ENCODE measurements at places on chromosomes 6 and 20.

- no peak for DNase-seq
These were observed 16.3 kb downstream of the TXLNB start for GRCh38 chr6:139275279-139276055.

DNA sequence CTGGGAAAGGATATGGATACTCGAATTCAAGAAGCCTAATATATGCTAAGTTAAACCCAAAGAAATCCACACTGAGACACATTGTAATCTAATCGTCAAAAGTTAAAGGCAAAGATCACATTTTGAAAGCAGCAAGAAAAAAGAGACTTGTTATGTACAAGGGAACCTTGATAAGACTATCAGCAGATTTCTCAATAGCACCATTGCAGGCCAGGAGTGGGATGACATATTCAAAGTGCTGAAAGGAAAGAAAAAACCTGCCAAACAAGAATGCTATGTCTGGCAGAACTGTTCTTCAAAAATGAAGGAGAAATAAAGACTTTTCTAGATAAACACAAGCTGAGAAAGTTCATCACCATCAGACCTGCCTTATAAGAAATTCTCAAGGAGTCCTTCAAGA is 75.2 kb downstream of the COL21A1 start:
- DNase-seq, result no peak

GRCh38 chr6:81561071-81561564 is 191.4 kb downstream of the TENT5A start:
- DNase-seq, result no peak

DNA sequence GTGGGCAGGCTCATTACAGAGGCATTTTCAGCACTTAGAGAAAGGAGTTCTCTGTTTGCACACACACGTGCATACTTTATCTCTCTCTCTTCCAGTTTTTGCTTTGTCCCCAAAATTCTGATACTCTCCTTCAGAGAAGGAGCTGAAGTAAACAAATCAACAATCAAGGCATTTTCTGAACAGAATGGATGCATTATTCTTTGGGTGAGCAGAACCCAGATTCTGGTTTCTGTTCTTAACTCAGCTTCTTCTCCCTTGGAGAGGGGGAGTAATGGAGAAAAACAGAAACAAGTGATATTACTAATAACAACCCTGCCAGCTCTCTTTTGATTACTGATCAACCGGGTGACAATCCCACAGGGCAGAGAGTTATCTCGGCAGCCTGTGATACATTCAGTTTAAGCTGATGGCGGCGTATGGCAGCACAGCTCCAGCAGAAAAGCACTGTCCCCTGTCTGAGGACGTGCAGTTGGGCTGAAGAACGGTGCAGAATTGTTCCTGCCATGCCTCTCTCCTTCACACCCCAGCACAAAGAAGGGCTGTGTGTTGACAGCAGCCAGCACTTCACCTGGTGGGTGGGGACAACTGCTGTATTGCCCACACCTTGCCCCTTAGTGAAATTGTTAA is 47.3 kb upstream of the SASH1 start:
- DNase-seq, result no peak

DNA sequence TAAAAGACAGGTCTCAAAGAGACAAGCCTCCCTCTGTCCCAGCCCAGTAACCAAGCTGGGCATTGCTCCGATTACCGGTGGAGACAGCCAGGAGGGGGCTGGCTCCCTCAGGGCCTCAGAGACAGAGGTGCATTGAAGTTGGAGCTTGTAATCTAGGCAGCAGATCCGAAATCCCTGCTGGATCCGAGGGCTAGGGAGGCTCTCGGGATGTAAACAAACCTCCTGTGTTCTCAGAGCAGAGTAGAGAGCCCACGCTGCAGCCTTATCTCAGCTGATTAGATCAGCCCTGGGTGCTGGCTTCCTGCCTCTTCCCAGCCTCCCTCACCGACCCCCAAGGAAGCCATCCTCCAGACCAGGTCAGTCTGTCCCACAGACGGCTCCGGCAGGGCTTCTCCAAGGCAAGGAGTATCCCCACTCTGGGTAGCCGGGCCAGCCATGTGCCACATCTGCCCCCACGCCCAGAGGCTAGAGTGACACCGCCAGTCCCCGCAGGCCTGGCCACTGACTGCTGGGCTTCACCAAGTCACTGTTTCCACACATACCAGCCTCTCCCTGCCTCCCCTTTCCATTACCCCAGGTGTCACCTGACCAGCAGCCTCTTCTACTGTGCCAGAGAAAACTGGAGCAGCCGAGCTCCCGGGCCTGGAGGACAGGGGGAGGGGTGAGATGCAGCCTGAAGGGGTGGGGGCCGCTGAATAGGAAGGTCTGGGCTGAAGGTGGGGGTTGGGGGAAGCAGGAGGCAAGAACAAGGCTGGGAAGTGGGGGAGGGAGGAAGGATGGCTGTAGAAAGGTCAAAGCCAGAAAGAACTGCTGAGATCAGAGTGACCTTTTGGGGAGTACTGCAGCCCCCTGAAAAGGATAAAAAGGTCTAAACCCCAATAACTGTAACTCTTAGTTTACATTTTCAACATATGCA is 6.0 kb downstream of the SDC4 start:
- DNase-seq, result no peak

DNA sequence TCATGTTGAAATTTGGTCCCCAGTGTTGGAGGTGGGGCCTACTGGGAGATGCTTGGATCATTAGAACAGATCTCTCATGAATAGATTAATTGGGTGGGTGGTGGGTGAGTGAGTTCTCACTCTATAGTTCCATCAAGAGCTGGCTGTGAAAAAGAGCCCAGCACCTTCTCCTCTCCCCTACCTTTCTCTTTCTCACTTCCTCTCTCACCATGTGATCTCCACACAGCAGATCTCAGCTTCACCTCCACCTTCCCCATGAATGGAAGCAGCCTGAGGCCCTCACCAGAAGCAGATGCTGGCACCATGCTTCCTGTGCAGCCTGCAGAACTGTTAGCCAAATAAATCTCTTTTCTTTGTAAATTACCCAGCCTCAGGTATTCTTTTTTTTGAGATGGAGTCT is 12.9 kb upstream of the GMNN start:
- DNase-seq, result no peak

- DNase-seq, result no peak
These were observed 42.3 kb downstream of the UNC5CL start for GRCh38 chr6:40996591-40997233.

GRCh38 chr6:79215213-79215824 is 19.2 kb downstream of the HMGN3 start:
- DNase-seq, result no peak

DNA sequence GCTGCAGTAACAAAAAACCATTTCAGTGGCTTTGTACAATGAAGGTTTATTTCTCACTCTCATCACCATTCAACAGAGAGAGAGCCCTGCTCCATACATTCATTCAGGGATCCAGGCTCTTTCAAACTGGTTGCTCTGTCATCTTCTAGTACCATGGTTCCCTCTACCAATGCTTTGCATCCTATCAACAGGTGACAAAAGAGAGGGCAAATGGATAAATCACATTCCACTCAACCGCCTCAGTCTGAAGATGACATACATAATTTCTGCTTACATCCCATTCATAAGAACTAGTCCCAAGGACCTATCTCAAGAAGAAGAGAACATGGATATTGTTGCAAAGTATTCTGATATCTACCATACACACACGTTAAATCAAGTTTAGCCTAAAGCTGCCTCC is 51.6 kb downstream of the IYD start:
- DNase-seq, result no peak

DNA sequence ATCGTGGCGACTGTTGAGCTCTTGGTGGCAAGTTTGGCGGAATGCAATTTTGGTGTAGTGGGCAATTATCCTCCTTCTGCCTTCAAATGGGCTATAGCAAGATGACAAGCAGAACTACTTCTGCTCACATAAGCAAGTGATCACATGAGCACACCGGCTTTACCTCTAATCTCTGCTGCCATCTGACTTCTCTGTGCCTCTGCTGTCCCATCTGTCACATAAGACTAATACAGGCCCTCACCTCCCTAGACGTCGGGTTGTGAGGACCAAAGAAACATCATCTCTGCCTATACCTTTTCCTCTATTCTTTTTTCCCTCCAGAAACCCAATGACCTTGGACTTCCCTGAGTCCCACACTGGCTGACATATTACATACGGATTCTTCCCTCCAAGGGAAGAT is 13.3 kb upstream of the WTAP start:
- DNase-seq, result no peak

GRCh38 chr20:52975803-52976531 is 3.8 kb downstream of the TSHZ2 start:
- no peak for DNase-seq

- peak; percentile 85 for DNase-seq
These were observed 34.4 kb upstream of the FNDC1 start for GRCh38 chr6:159134701-159135364.

- no peak for DNase-seq
These were observed 448.2 kb downstream of the QKI start for GRCh38 chr6:163862701-163863100.

GRCh38 chr6:111494951-111495635 is 12.1 kb upstream of the REV3L start:
- DNase-seq, result no peak

DNA sequence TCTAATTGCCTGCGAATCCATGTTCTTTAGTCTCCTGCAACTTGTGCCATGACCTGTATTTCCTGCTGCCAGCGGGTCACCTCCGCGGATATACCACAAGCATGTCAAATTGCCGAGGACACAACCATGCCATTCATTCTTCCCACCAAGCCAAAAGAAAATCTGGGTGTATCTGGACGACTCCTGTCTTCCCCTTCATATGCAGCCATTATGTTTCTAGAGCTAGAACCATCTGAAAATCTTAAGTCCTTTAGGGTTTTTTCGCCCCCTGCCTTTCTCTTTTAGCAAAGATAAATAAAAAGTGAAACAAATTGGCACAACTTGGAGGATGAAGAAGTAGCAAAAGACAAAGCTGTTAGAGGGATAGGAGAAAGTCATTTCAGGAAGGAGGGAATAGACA is 242.6 kb downstream of the ARID1B start:
- DNase-seq, result no peak

- peak; percentile 31 for DNase-seq
These were observed 21.1 kb downstream of the RAET1L start for GRCh38 chr6:150004101-150004782.

- no peak for DNase-seq
These were observed 4.9 kb downstream of the BMP6 start for GRCh38 chr6:7730784-7731227.

DNA sequence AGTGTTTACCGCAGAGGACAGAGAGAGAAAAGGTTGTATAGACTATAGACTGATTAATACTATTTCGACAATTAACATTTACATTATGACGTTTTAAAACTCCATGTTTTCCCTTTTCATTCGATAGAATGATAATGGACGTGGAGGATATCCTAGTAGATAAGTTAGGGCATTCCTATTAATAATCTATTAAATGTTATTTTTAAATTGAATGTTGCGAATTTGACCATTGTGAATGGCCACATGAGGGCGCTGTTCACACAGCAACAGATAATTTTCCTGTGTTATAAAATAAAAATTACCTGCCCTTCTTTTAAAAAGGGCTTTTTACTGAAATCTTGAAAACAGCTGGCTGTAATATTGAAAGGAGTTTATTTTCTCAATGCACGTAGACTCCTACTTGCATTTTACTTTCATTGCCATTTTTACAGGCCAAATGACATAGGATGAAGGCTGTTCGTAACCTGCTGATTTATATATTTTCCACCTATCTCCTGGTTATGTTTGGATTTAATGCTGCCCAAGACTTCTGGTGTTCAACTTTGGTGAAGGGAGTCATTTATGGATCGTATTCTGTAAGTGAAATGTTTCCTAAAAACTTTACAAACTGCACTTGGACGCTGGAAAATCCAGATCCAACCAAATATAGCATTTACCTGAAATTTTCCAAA is 3.3 kb downstream of the ADGRB3 start:
- peak; percentile 47 for DNase-seq

GRCh38 chr6:30491991-30492952 is 3.0 kb downstream of the HLA-E start:
- no peak for DNase-seq

DNA sequence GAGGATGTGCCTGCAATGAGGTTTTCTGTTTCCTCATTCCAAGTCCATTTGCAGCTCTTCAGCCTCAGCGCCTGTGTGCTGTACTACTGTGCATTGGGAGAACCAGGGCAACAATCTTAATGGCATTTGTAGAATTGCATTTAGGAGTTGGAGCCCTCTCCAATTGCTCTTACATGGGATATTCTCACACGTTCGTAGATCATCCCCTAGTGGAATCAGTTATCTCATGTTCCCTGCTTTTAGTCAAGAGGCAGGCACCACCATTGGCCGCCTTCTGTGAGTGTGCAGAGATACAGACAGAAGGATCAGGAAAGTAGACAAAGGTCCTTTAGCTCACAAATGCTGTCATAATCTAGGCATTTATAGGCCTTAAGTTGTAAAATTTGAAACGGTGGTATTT is 84.2 kb upstream of the RGS17 start:
- DNase-seq, result no peak

DNA sequence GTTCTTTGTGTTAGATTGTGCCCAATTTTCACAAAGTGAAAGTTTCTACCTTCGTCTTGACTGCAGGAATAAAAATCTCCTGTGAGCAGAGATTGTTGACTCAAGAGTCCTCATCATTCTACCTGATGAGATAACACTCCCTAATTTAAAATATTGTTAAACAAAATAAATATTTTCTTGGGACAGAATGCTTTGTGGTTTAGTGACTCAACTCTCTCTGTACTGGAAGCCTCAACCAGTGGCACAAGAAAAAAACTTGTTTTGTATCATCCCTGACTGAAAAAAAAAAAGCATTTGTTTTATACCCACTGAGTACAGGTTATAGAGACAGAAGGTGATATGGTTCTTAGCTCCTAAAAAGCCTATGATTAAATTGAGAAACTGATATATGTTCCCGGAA is 78.9 kb downstream of the CRYBG1 start:
- DNase-seq, result no peak

GRCh38 chr6:169805242-169805838 is 53.9 kb downstream of the ERMARD start:
- no peak for DNase-seq

- DNase-seq, result no peak
These were observed 39.7 kb downstream of the SIRPA start for GRCh38 chr20:1934721-1935573.

- no peak for DNase-seq
These were observed 260.0 kb downstream of the ZFAND3 start for GRCh38 chr6:38079537-38079936.

DNA sequence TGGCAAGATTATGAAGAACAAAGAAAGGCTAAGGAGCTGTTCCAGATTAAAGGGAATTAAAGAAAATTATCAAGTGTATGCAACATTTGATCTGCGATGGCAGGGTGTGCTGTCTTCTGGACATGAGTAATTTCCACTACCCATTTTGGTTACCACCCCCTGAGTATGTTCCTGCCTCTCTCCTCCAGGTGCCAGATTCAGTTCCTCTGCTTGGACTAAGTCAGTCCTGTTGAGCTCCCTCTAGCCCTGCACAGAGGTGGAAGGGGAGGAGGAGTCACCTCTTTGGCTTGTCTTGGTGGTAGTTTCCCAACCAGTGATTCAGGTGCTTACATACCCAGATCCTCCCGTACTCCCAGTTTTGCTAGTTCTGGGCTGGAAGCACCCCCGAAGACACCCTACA is 22.2 kb upstream of the SNRPB2 start:
- peak; percentile 4 for DNase-seq

- no peak for DNase-seq
These were observed 59.7 kb downstream of the PHACTR1 start for GRCh38 chr6:12776291-12776690.

All from activated CD4-positive, alpha-beta T cell treated with anti-CD3 and anti-CD28 coated beads for 48 hours (primary cell).